Stimulated activated CD8-positive, alpha-beta memory T cell treated with anti-CD3 and anti-CD28 coated beads, Interleukin-7, amount 100 ng/mL, for 48 hours (primary cell): ENCODE measurements at places on chromosomes 3 and 15.

DNA sequence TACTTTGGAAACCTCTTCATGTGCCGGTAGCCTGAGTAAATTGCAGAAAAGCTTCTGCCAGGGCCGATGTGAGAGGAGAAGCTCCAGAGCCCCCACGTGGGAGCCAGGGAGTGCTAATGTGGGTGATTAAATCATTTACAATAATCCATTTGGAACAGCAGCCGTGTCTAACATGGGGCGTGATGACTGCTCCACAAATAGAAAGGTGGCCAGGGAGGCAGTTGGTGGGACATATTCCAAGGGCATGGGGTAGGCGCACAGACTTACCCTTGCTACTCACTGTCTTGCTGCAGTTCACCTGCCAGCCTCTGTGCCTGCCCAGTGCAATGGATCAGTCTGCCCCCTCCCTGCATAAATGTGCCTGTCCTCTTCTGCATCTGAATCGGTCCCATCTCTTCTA lies 39.3 kb upstream of the INSYN1 start:
- no peak for DNase-seq

DNA sequence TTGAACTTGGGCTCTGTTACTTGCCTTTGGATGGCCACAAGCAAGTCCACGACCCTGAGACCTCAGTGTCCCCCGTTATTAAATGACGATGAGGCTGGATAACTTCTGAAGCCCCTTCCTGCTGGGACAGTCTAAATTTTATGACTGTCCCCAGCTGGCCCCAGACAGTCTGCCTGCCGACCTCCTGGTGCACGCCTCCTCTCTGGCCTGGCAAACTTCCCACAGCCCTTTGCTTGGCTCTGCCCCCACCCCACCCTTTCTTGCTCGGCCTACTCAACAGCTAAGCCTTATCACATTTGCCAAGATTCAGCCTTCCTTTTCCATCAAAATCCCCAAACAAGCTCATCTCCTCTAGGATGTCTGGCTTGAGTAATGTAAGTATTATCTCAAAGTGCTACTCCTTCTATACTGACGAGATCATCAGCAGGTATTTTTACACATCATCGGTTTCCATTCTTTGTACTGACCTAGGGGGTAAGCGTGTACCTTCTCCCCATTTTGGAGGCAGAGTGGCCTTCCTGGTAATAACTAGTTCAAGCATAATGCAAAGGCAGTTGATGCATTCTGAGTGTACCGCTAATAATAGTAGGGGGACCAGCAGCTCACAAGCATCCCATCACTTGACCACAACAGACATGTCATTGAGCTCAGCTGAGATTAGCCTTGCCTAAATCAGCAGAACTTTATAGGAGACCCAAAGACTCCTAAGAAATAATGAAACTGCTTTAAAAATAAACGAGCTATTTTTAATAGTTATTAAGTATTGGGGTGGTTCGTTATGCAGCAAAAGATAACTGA lies 120.8 kb upstream of the HACD2 start:
- no peak for DNase-seq

DNA sequence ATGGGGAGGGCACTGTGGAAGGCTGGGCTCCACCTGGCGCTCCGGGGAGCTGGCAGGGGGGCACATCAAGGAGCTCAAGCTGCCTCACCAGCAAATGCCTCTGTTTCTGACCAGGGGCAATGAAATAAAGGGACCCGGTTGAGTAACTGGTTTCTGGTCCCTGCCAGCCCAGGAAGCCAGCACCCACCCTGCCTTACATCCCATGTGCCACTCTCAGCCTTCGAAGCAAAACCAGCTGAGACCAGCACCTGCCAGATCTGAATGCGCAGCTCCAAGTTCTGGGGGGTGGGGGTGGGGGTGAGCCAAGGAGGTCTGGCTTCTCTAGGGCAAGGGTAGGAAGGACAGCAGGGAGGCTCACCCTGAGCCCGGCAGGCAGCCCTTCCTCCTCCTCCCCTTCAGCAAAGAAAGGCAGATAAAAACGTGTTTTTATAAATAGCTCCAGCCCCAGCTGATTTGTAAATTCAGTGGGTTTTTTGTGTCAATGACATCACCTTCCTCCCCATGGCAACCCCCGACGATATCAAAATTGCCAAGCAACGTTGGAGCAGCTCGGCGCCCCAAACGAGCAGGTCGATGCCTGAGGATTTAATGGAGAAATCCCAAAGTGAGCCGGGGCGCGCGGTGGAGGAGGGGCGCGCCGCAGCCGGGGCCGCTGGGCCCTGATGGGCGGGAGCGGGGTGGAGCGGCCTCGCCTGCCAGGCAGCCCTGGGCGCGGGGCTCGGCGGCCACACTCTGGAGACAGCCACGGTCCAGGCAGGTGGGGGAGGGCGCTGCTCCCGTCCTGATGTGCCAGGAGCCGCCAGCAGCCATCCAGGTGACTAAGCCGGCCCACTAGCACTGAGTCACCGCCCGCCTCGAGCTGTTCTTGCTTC lies at the start of gene PAK6:
Gene PAK6, plus strand, starts transcription at position 532 of the 872 bp plus-strand sequence. CDS start 25,723 bp downstream, outside the sequence.
- DNase-seq, result peak; percentile 28

GRCh38 chr3:49723296-49723627 lies 489 bp downstream of the GMPPB start:
- DNase-seq, result peak; percentile 37

GRCh38 chr3:10981961-10982360 lies 10.6 kb upstream of the SLC6A1 start:
- no peak for DNase-seq

GRCh38 chr3:3170998-3171397 lies 8.5 kb downstream of the CRBN start:
- DNase-seq, result no peak

DNA sequence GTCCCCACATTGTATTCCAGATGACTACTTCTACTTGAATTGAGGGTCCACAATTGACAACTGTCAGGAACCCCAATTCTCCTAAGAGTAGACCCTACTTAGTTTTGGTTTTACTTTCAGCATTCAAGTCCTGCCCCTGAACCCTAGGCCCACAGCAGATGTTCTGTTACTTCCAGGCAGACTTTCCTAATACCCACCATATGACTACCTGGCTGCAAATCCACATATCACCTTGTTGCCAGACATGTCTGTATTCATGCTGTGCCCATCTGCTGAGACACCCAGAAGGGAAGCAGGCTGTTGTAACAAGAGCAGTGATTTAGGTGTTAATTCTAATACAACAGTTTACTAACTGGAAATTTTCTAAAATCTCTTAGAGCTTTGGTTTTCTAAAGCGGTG lies 235.1 kb upstream of the CCDC54 start:
- DNase-seq, result no peak

GRCh38 chr3:12807066-12807465 lies 10.6 kb downstream of the CAND2 start:
- no peak for DNase-seq

DNA sequence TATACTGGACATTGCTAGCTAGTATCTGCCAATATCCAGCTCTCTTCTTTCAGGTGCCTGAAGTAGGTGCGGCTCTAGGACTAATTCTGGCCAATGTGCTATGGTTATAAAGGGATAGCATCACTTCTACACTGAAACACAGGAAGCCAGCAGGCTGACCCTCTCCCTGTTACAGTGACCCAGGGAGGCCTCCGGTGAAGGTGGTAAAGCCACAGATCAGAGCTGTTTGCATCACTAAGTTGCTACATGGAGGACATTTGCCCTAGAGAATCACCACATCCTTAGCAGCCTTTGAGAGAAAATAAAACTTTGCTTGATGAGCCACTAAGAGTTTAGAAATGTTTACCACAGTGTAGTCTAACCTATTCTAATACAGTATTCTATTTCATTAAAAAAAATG lies 161.4 kb downstream of the CHST2 start:
- DNase-seq, result no peak

GRCh38 chr3:170154084-170154483 lies 27.4 kb downstream of the PHC3 start:
- no peak for DNase-seq

DNA sequence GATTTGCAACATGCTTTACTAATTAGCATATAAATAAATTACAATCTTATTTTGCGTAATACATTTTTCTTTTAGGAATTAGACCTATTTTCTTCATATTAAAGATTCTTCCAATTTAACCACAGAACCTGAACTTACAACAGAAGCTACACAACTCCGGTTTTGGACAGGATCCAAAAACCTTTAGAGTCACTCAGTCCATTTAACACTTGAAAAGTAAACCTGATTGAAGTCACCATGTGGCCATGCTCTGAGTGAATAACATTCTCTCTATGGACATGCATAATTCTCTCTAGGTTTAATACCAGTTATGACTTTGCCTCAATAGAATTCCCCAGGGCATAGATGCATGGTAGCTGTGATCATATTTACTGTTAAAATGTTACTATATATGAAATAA lies 751.0 kb downstream of the VGLL3 start:
- no peak for DNase-seq

- DNase-seq, result no peak
These were observed 156.2 kb downstream of the ADAMTSL3 start for GRCh38 chr15:83810110-83810509.

GRCh38 chr3:126339466-126339865 lies 17.7 kb downstream of the KLF15 start:
- no peak for DNase-seq

GRCh38 chr15:26318689-26319088 lies 454.2 kb downstream of the GABRB3 start:
- no peak for DNase-seq

DNA sequence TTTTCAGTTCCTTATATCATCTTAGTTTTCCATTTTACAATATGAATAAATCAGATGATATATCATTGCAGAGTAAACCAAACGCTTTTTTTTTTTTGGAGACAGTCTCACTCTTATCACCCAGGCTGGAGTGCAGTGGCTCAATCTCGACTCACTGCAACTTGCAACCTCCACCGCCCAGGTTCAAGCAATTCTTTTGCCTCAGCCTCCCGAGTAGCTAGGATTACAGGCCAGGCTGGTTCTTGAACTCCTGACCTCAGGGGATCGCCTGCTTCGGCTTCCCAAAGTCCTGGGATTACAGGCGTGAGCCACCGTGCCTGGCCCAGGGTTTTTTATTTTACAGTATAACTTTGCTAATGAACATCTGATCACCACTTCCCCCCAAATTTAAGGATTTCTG lies 5.9 kb upstream of the EBLN2 start:
- no peak for DNase-seq

DNA sequence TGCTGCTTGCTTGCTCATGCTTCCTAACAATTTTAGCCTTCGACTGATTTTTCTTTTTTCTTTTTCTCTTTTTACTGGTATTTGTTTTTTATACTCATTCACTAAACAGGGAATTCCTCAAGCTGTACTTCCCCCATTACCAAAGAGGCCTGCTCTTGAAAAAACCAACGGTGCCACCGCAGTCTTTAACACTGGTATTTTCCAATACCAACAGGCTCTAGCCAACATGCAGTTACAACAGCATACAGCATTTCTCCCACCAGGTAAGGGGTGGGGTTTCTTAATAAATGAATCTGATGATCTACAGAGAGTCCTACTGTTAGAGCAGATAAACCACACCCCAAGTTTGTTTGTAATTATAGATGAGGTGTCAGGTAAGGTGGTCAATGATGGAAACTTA lies 178.8 kb downstream of the MBNL1 start:
- DNase-seq, result no peak

- DNase-seq, result no peak
These were observed 123.3 kb upstream of the MME start for GRCh38 chr3:154956815-154957214.

DNA sequence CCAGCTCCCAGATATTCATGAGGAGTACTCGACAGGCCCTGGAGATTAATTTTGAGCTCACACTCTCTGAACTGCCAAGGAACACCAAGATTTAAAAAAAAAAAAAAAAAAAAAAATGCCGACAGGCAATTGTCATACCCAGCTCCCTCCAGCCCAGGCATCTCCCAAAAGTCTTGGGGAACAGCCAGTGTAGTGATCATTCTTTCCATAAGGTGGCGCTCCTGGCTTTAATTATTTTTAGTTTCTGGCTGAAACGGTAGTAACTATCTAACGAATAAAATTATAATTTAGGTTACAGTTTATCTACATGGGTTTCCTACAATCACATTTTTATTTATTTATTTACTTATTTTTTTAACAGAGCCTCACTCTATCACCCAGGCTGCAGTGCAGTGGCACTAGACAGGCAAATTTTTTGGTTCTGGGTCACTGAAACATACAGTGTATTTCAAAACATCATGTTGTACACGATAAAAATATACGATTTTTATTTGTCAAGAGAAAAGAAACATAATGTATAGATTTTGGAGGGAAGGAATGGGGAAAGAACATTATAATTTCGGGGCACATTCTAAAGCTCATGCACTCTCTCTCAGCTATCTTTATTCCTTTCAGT lies 157.3 kb downstream of the ADAMTS9 start:
- DNase-seq, result no peak

DNA sequence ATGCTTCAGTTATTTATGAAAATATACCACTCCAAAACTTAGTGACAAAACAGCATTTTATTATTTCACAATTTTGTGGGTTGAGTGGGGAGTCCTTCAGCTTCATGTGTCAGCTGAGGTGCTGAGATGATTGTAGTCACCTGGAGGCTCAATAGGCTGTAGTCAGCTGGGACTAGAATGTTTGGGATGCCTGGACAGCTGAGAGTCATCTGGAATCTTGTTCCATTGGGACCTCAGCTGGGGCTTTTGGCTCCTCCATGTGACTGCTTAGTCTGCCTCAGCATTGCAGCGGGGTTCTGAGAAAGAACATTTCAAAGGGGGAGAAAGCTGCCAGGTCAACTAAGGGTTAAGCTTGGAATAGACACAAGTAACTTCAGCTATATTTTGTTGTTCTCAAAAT lies 13.4 kb downstream of the STT3B start:
- DNase-seq, result no peak

DNA sequence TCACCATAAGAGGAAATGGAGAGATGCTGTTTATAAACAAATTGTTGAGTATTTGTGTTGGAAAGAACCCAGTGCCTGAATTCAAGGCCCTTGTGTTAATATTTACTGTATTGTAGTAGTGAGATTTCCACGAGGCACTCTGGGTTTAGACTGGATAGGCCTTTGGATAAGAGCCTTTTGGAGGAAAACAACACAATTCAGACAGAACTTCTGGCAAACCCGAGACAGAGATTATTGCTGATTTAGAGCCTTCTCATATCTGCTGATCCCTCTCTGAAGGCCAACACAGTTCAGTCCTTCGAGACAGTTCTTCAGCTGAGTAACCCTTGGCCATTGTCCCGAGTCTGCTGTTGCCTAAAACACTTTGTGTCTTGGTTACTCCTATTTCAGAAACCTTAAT lies 55.7 kb downstream of the LMCD1 start:
- DNase-seq, result no peak

GRCh38 chr3:120160050-120160449 lies 65.8 kb upstream of the GSK3B start:
- DNase-seq, result no peak

DNA sequence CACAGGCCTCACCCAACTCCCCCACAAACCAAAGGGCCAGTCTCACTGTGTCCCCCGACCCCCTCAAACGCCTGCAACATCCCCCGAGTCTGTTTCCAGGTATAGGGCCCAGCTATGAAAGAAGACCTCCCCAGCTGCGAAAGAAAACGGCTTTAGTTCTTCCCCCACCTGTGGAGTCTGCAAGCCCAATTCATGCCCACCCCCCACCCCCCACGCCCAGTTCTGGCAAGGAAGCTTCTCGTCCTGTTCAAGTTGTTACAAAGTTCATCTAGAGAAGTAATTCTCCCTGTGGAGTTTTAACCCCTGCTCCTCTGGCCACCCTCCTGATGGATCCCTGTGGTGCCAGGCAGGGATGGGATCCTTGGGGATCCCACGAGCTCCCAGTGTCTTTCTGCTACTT lies 54.4 kb downstream of the CCDC66 start:
- no peak for DNase-seq

- no peak for DNase-seq
These were observed 221.4 kb downstream of the FAM43A start for GRCh38 chr3:194906970-194907629.

- DNase-seq, result no peak
These were observed 149.9 kb downstream of the ARPP21 start for GRCh38 chr3:35789042-35789831.

GRCh38 chr3:62318752-62319569 lies 54.4 kb downstream of the FEZF2 start:
- peak; percentile 61 for DNase-seq
